ENCODE measurements at places on chromosomes 3 and 15.

GRCh38 chr3:113825090-113825489 is 13.5 kb upstream of the GRAMD1C start:
- no peak for DNase-seq

DNA sequence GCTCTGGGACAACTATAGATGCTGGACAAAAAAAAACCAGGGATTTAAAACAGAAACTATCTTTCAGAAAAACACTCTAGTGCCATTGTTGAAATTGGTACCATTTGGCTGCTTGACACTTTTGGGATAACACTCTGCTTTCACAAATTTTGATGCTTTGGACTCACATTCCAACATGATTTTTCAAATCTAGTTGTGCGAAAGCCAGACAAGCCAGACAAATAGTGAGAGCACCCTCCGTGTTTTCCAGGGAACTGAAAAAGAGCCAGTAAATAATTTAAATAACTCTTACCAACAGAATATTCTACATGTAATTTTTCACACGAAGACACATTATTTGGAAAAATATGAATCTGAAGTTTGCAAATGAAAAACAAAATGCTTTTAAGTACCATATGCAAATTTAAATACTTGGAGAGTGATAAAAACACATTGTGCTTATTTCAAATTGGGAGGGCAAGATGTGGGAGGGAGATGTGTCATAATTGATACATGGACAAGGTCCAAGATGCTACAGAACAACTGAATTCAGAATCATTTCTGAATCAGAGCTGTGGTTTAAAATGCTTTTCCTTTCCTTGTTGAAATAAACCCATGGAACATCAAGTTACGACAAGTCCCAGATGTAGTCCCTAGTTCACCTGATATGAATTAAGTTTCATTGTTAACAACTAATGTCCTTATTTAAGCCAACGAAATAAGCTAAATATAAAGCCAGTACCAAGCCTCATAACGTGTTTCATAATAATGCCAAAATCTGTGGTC is 144.2 kb upstream of the SOX2 start:
- no peak for DNase-seq

GRCh38 chr3:181105646-181106045 is 116.1 kb upstream of the DNAJC19 start:
- peak; percentile 44 for DNase-seq

DNA sequence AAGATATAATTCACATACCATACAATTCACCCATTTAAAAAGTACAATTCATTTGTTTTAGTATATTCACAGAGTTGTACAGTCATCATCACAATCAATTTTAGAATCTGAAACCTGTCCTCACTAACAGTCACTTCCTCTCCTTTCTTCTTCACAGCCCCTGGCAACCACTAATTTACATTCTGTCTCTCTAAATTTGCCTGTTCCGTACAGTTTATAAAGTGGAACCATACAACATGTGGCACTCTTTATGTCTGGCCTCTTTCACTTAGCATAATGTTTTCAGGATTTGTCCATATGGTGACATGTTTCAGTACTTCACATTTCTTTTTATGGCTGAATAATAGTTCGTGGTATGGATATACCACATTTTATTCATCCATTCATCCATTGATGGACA is 22.7 kb downstream of the ERICH6 start:
- DNase-seq: no peak

DNA sequence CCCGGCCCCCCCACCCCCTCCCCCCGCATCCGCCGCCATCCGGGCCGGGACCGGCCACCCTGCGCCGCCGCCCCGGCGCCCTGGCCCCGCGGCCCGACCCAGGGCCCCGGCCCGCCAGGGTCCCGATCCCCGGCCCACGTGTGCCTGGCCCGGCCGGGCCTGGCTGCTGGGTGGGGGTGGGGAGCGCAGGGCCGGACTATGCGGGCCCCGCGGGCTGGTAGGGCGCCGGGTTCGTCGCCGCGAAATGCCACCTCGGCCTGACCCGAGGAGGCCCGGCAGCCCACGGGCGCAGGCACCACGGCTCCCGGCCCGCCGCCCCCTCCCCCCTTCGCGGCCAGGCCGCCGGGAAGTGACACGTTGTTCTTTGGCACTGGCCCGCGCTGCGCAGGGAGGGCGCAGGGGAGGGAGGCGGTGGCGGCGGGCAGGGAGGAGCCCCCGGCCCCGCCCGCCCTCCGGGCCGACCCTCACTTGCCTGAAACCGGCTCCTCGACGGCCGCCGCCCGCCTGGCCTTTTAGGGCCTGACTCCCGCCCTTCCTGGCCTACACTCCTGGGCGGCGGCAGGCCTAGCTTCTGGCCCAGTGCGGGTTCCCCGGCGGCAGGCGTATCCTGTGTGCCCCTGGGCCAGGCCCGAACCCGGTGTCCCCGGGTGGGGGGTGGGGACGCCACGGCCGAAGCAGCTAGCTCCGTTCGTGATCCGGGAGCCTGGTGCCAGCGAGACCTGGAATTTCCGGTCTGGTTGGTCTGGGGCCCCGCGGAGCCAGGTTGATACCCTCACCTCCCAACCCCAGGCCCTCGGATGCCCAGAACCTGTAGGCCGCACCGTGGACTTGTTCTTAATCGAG is 515 bp downstream of the EIF4G1 start:
- peak; percentile 52 for DNase-seq

DNA sequence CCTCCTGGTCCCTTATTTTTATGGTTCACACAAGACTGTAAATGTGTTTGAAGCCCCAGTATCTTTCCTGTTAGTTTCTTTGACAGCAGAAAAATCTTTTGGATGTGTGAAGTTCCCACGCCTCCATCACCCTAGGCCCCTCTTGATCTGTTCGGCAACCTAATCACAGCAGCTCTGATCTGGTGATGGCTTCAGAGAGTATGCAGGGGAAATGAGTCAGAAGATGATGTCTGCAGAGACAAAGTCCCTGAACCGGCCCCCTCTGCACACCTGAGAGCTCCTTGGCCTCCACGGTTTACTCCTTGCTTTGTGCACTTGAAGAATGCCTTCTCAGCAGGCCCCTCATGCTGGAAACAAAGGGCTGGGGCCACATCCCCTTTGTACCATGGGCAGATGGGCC is 63.5 kb downstream of the CLDN11 start:
- DNase-seq: no peak

DNA sequence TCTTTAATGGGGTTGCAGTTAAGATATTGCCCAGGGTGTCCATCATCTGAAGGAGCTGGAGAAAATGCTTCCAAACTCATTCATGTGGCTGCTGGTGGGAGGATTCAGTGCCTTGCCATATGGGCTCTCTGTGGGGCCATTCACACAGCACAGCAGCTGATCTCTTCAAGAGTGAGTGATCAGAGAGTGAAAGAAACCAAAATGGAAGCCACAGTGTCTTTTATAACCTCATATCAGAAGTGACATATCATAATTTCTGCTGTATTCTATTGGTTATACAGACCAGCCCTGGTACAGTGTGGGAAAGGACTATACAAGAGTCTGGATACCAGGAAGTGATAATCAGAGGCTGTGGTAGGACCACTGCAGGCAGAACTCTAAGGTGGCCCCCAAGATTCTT is 33.6 kb downstream of the HHLA2 start:
- DNase-seq: no peak

DNA sequence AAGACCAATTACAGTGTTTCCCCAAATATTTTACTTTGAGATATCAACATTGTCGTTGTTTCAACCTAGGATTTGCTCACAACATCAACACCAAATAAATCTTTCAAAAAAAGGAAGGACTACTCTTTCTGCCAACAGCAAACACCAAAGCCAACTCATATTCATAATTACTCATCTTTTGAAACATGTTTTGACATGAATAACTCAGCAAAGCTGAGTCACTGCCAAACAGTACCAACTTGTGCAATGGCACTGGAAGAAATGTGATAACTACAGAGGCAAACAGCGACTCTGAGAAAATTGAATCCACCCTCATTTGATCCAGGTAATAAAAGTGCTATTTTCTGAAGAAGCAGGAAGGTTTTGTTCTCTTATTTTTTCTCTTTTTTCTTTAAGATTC is 67.2 kb downstream of the PEX5L start:
- no peak for DNase-seq

- no peak for DNase-seq
Observed at GRCh38 chr3:88921986-88922385, 185.4 kb upstream of the EPHA3 start.

DNA sequence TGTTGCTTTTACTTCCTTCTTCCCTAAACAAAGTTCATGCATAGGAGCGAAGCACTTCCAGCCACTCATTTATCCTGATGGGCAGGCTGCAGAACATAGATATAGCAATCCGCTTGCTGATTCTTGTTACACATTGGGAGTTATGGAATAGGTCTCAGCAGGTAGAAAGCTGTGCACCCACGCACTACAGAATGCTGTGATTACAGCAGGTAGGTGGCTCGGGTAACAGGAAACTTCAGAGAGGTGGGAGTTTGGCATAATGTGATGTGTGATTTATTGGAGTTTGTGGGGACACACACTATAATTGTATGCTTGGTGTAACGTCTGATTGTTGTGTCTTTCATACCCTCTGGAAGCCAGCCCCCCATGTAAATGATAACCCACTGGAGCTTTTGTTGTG is 99.2 kb upstream of the MEIS2 start:
- DNase-seq: no peak

DNA sequence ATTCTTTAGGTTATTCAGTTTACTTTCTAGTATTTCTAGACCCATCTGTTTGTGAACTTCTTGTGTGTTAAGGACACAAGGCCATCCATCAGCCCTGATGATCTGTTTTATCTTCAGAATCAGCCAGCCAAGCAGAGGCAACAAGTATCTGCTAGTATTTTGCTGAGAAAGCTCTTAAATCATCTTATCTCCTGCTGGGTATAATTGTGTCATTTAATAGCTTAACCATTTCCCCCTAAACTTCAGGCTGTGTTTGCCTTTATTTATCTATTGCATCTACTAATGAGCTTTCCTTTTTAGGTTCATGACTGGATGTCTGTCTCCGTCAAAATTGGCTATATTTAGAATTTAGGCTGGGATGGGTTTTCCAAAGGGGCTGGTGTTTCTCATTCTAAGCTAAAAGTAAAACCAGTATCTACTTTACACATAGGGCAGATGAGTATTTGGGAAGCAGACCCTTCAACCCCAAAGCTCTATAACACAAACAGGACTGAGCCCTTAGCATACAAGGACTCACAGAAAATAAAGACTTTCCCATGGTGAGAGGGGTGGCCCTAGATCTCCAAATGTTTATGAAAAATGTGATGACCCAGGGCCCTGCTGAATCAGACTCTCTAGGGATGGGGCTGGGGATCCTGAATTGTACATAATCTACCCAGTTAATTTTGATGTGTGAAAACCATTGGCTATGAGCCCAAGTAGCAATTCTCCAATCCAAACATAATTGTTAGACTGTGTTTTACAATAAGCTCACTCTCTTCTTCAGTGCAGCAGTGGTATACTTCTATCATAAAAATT is 65.3 kb upstream of the PSMD6 start:
- no peak for DNase-seq

GRCh38 chr3:102104033-102104432 is 254.7 kb downstream of the NFKBIZ start:
- no peak for DNase-seq

All from WERI-Rb-1 (cell line).